ENCODE measurements at places on chromosomes 7 and 10. TPM values are rescaled to one million over a fixed set of nuclear protein-coding genes. Genes with fewer than 3 reads are reported as not detected.

GRCh38 chr10:14074062-14074884, 256.5 kb downstream of the FRMD4A start:
- H3K27me3 ChIP-seq, result no peaks in the 10 kb centered on the region
- DNase-seq, result peak; percentile 27
- H3K27ac ChIP-seq, result no peak overlapping the region
- H3K4me3 ChIP-seq, result no peak overlapping the region

DNA sequence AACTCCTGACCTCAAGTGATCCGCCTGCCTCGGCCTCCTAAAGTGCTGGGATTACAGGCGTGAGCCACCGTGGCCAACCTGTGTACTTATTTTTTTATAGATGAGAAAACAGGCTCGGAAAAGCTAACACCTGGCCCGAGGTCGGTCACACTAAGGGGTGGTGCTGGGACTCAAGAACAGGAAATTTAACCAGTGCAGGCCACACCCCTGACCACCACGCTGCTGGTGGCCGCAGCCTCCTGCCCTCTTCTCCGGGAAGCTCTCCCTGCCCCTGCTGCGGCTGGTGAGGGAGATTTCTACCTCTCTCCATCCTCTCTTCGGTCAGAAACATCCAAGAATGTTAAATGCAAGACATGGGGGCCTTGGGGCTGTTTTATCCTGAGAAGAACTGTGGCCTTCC, 63.2 kb downstream of the TNRC18 start:
- no peak overlapping the region for H3K4me3 ChIP-seq
- DNase-seq, result no peak
- no peak overlapping the region for H3K27ac ChIP-seq

DNA sequence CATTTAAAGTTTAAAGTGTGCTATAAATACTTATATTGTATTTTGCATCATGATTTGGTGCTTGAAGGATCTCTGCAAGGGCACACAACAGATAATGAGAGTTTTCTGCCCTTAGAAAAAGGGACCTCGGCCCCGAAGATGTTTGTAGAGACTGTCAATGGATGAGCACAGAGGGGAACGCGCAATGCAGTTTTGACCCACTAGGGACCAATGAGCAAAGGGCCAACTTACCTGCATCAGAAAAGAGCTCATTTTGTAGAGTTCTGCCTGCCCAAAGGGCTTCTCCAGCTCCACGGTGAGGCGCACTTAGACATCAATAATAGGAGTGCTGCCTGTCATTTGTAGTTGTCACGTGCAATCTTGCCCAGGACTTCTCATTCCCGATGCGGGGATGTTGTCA, 91.1 kb downstream of the BUB3 start:
- no peaks in the 10 kb centered on the region for H3K27me3 ChIP-seq
- H3K36me3 ChIP-seq, result no peaks in the 10 kb centered on the region
- H3K4me1 ChIP-seq, result no peaks in the 10 kb centered on the region
- no peak overlapping the region for H3K27ac ChIP-seq

Gene TAS2R60
- total RNA-seq, result not detected

Gene CALY
- not detected for total RNA-seq

GRCh38 chr10:119491966-119492757, 50.4 kb downstream of the RGS10 start:
- H3K4me1 ChIP-seq, result peaks cover 5% of the 10 kb centered on the region
- H3K27ac ChIP-seq, result no peak overlapping the region
- DNase-seq, result no peak
- no peak overlapping the region for H3K4me3 ChIP-seq

DNA sequence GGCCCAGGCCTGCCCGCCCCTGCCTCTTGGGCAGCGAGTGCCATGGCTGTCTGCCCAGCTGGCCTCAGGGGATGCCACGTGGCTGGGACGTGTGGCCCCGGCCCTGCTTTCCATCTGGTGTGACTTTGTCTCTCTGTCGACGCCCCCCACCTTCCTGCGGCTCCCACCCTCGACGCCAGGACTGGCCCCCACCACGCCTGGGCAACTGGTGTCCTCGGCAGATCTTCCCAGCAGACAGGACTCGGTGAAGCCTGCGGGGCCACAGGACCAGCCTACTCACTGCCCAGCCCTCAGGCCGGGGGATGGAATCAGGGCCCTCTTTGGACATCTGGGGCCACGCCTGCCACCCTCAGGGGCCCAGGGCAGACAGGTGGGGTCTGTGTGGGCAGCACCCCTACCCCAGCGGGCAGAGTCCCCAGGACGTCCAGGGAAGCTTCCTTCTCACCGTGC, 55.1 kb downstream of the UNCX start:
- no peaks in the 10 kb centered on the region for H3K36me3 ChIP-seq
- no peaks in the 10 kb centered on the region for H3K4me1 ChIP-seq
- H3K4me3 ChIP-seq, result no peak overlapping the region
- no peak for DNase-seq
- peaks cover 4% of the 10 kb centered on the region for H3K27me3 ChIP-seq

GRCh38 chr7:121562259-121562658, 166.2 kb upstream of the FAM3C start:
- H3K4me3 ChIP-seq, result no peak overlapping the region
- no peak overlapping the region for H3K27ac ChIP-seq
- H3K27me3 ChIP-seq, result no peaks in the 10 kb centered on the region
- no peak for DNase-seq
- H3K4me1 ChIP-seq, result no peaks in the 10 kb centered on the region
- no peaks in the 10 kb centered on the region for H3K36me3 ChIP-seq

DNA sequence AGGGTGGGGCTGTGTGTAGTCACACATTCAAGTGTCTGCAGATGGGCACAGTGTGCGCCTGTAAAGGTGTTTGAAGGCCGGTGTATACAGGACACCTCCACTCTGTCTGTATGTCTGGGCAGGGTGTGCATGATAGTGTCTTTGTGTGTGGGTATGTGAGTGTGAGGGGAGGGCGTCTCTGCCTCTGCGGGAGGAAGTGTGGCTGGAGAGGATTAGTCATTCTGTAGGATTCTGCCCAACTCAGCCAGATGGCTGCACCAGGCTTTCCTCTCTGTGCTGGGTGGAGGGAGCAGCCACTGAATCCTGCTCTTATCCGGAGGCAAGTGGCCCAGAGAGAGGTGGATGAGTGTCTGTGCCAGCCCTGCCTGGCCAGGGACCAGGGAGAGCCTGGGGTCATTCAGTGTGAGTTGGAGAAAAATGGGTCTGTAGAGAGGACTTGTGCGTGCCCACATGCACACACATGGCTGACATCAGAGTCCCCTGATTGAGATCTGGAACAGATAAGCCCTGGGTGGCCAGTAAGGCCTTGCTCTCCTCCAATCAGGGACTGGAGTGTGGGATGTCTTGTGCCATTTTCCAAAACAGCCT, 1.7 kb downstream of the SFXN3 start:
- peak overlapping the region; percentile 99 for H3K27ac ChIP-seq
- H3K4me3 ChIP-seq, result peak overlapping the region; percentile 72
- H3K36me3 ChIP-seq, result peaks cover 36% of the 10 kb centered on the region
- peaks cover 20% of the 10 kb centered on the region for H3K4me1 ChIP-seq
- peak; percentile 87 for DNase-seq
- no peaks in the 10 kb centered on the region for H3K27me3 ChIP-seq

Gene HMX3
- total RNA-seq, result not detected

DNA sequence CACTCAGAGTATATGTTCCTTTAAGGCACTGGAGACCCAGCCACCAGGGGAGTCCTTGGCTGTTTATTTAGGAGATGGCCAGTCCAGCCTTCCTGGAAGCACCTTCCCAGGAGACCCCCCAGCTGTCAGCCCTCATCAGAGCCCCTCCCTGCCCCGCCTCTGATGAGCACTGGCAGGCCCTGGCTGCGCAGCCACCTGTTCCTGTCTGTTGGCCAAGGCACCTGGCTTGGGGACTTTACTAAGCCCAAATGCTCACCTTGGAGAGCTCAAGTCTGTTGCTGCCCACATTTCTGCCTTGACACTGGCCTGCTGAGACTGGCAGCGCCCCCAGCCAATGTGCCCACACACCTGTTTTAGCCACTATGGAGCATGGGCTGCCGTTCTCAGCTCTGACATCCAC, 124.7 kb downstream of the ELMO1 start:
- H3K36me3 ChIP-seq, result no peaks in the 10 kb centered on the region
- no peak overlapping the region for H3K4me3 ChIP-seq
- no peak overlapping the region for H3K27ac ChIP-seq
- no peaks in the 10 kb centered on the region for H3K4me1 ChIP-seq
- H3K27me3 ChIP-seq, result no peaks in the 10 kb centered on the region

DNA sequence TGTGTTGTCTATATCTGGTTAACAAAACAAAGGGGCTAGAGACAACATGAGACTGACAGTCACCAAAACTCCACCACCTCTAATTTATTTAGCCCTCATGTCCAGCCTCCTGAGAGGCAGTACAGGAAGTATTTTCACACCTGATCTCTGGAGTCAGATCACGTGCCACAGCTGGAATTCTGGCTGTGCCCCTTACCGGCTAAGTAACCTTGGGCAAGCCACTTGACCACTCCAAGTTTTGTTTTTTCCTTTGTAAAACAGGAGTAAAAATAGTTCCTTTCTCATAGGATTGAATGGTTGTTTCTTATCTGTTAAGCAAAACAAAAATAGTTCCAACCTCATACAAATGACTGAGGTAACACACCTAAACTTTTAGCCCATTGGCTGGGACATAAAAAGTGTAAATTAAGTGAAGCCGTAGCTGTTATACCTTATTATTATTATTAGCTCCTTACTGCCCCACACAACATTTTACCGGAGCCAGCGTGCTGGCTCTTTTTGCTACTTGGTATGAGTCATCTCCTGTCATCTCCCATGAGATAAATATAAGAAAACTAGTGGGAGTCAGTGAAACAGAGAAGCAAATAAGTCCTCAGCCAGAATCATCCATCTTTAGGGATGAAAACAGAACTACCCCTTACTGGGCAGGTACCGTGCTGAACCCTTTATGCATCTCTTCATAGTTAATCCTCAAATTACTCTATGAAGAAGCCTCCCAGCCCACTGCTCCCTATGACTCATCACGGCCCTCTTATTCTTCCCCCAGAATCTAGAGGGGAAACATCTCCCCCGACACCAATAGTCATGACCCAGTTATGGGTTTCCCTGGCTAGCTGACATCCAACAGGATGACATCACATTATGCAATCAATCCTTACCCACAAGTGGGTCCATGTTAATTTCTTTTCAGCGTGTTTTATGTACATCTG, 44.9 kb downstream of the PPP1R3C start:
- no peak for DNase-seq
- H3K27ac ChIP-seq, result peak overlapping the region; percentile 93
- no peak overlapping the region for H3K4me3 ChIP-seq
- H3K36me3 ChIP-seq, result no peaks in the 10 kb centered on the region
- H3K4me1 ChIP-seq, result peaks cover 54% of the 10 kb centered on the region

GRCh38 chr7:80333040-80333439, 178.8 kb downstream of the GNAT3 start:
- no peak for DNase-seq
- no peaks in the 10 kb centered on the region for H3K27me3 ChIP-seq
- H3K4me1 ChIP-seq, result no peaks in the 10 kb centered on the region
- H3K36me3 ChIP-seq, result no peaks in the 10 kb centered on the region

- no peak overlapping the region for H3K27ac ChIP-seq
- no peak overlapping the region for H3K4me3 ChIP-seq
- H3K4me1 ChIP-seq, result no peaks in the 10 kb centered on the region
- H3K36me3 ChIP-seq, result no peaks in the 10 kb centered on the region
Observed at GRCh38 chr10:22913474-22914092, 14.3 kb upstream of the ARMC3 start.

DNA sequence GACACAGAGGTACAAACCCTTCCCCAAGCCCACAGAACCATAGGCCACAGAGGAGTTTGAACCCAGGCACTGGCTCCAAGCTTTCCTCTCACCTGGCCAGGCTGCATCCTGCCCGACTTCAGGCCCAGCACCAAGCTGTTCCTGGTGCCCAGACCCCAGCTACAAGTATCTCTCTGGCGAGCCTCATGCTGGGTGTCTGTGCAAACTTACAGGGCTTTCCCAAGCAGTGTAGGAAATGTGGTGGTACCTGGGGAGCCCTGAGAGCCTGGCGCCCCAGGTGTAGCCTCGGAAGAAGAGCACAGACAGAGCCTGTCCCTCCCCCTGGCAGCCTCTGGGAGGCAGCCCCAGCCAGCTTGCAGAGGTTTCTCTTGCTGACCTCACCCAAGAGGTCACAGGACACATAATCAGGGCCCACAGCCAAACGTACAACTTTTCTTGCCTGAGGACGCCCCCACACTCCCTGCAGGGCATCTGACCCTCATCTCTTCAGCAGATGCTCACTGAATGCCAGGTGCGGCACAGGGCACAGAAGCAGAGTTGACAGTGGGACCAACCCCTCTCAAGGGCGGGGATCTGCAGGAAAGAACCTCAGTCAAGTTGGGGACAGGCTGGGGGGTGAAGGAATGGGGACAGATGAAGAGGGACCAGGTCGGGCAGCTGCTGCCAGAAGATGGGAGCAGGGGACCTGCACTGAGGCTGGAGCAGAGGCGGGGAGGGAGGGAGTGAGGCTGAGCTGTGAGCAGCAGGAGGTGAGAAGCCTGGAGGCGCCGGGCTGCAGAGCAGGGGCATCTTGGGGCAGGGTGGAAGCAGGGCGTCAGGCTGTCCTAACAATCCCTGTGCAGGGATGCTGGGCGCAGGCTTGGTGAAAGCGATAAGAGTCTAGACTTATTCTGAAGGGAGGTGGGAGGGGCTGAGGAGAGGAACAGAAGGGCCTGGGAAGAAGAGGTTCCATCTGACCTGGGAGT, 16.3 kb upstream of the MYL7 start:
- H3K27me3 ChIP-seq, result no peaks in the 10 kb centered on the region
- no peak for DNase-seq
- no peak overlapping the region for H3K27ac ChIP-seq

- H3K4me1 ChIP-seq, result peaks cover 27% of the 10 kb centered on the region
- no peak for DNase-seq
- peak overlapping the region; percentile 73 for H3K27ac ChIP-seq
- no peaks in the 10 kb centered on the region for H3K27me3 ChIP-seq
Observed at GRCh38 chr10:62076891-62077290, 175.4 kb downstream of the ARID5B start.

Gene GARIN1A
- 0.53 TPM for total RNA-seq

GRCh38 chr10:110495731-110496552, 1.8 kb upstream of the DUSP5 start:
- no peaks in the 10 kb centered on the region for H3K36me3 ChIP-seq
- H3K4me3 ChIP-seq, result no peak overlapping the region
- no peaks in the 10 kb centered on the region for H3K4me1 ChIP-seq
- DNase-seq, result peak; percentile 67
- H3K27ac ChIP-seq, result no peak overlapping the region
- H3K27me3 ChIP-seq, result no peaks in the 10 kb centered on the region

DNA sequence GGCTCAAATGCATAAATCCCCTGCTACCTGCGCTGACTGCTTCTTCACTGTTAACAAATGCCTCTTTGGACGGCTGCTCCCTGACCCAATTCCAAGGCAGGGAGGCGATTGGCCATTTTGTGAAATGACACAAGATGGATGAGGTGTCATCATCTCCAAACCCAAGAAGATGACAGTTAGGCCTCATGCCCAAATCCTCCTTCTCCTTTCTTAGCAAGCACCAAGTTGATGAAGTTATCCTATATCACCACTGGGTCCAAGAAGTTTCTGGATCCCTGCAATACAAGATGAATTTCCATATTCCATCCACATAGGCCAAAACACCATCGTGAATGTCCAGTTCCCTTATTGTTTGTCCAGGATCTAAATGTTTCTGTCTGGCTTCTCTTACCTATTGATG, 98.5 kb upstream of the RAB11FIP2 start:
- no peaks in the 10 kb centered on the region for H3K36me3 ChIP-seq
- H3K27ac ChIP-seq, result no peak overlapping the region
- DNase-seq, result no peak
- H3K4me3 ChIP-seq, result no peak overlapping the region
- no peaks in the 10 kb centered on the region for H3K27me3 ChIP-seq
- H3K4me1 ChIP-seq, result no peaks in the 10 kb centered on the region

Data from ascending aorta (tissue), 2 donors.